MG63 (cell line): ENCODE measurements at places on chromosomes 16 and 17.

- DNase-seq = no peak
Measured at GRCh38 chr17:42541041-42541833, 5.2 kb downstream of the NAGLU start.

DNA sequence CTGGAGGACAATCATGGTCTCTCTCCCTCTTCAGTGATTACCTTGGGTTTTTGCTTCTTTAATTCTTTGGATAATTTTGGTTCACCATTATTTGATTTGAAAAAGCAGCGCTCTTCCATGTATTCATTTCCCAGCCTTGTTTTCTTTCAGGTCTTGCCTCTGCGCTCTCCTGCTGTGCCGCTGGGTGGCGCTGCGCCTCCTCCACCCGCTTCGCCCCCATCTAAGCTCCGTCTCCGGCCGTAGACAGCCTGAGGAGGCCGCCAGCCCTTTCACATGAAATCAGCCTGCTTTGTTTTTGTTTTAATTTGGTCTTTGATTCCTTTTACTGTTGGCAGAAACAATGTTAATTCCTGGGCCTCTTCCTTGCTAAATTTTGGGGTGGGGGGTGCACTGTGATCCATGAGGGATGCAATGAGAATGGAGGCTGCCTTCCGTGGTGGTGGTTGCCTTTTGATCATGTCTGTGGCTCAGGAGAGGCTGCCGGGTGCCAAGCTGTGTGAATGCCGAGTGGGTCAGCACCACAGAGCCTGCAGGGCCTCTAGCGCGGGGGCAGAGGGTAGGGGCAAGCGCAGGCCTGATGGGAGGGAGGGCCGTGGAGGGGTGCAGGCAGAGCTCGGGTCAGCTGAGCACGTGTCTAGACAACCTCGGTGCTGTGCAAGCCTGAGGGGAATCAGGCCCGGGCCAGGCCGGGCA is 64.1 kb downstream of the PLD6 start:
- DNase-seq = no peak

DNA sequence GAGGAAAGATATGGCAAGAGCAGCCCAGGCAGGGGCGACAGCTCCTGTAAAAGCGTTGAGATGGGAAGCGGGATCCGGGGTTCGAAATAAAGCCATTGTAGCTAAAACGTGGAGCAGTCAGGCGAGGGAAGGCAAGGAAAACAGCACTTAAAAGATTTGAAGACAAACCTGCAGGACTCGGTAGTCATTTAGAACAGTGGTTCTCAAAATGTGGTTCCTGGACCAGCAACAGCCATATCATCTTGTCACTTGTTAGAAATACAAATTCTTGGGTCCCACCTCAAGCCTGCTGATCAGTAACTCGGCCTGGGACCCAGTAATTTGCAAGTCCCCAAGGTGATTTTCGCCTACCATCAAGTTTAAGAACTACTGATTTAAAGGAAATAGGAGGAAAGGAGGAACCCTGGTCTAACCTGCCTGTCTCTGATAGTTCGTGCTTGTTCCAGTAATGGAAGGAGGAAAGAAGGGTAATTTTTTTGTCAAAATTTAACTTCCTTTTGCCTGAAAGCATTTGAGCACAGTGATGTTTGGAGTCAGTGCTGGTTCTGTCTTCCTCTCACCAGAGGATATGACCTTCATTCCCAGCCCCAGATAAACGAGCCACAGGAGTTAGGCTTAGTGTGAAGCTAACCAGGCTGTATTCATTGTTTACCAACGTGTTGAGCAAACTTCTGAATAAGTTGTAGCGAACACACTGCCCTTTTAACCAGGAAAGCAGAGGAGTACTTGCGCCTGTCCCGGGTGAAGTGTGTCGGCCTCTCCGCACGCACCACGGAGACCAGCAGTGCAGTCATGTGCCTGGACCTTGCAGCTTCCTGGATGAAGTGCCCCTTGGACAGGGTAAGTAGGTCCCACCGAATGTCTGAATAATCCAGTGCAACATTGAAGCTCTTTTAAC is 1.1 kb downstream of the ORC6 start:
- DNase-seq = peak; percentile 36

GRCh38 chr16:84426804-84427203 is 58.5 kb downstream of the ATP2C2 start:
- no peak for DNase-seq

DNA sequence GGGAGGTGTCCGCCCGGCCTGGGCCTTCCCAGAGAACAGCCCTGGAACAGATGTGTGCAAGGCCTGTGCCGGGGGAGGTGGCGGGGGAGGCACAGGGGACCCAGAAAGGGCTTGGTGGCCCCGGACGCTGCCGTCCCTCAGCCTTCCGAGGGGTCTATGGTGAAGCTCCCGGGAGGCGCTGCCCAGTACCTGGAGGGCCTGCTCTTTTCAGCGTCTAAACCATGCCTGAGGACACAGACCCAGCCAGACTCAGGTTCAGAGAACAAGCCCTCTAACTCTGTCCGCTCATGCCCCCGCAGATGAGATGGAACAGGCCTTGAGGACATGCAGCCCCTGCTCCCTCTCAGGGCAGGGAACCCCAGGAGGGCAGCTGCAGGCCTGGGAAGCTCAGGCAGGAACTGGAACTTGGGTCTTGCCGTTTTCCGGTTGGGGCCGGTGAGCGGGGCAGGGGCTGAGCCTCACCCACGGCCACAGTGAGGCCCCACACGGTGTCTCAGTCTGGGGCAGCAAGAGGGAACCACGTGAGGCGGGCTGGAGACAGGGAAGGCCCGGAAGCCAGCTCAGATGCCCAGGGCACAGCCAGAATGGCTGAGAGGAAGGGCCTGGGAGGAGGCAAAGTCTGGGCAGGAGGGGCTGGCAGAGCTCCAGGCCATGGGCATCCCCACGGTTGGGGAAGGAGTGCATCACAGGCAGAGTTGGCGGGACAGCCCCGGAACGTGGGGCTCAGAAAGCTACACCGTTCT is 12.5 kb downstream of the SLC16A3 start:
- DNase-seq = peak; percentile 92

- peak; percentile 9 for DNase-seq
Measured at GRCh38 chr17:80545499-80545826, 825 bp downstream of the RPTOR start.

DNA sequence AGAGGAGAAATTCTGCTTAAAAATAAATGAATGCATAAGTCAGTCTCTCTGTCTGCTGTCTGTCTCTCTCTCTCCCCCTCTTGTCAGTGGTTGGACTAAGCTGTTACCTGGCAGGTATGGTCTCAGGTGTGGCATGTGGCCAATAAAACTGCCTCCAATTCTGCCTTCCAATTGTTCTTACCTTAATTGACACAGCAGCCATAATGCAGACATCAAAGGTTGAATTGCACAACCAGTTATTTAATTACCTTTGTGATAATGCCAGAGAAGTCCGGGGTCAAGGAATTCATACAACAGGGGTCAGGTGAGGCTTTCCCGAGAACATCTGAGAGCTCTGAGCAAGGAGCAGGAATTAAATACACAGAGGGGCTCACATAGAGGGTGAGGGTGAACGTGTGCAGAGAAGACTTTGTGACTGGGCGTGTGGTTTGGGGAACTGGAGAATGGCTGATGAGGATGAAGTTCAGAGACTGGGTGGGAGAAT is 78.8 kb upstream of the CDYL2 start:
- no peak for DNase-seq

DNA sequence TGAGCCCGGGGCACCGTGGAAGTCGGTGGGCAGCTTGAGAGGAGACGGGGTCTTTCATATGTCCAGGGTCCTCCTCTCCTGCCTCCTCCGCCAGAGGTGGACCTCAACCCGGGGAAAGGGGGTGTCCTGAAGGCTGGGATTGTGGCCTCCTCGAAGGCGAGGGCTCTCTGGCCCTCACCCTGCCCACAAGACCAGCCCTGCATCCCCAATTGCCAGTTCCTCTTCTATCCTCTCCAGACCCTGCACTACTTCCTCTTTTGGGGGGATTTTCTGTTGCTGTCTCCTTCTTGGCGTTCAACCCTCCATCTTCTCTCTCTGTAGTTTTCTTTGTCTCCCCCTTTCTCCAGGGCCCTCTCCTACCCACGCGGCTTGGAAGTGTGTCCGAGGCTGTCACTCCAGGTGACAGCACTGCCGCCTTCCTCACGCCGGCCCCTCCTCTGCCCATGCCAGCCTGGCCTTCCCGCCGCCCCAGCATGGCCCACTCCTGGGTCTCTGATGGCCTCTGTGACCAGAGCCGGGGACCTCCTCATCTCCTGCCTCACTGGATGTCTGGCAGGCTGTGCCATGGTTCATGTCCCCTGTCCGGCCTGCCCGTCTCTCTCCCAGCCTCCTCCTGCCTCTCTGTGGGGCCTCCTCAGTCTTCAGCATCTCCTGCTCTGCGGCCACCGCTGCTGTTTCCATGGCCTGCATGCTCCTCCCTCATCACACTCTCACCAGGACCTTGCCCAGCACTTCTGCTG is 2.4 kb upstream of the ITGAX start:
- no peak for DNase-seq

GRCh38 chr17:81867170-81867990 is 3.8 kb downstream of the ARHGDIA start:
- DNase-seq = peak; percentile 68

- DNase-seq = no peak
Measured at GRCh38 chr17:82907797-82908542, 68.1 kb upstream of the ZNF750 start.

DNA sequence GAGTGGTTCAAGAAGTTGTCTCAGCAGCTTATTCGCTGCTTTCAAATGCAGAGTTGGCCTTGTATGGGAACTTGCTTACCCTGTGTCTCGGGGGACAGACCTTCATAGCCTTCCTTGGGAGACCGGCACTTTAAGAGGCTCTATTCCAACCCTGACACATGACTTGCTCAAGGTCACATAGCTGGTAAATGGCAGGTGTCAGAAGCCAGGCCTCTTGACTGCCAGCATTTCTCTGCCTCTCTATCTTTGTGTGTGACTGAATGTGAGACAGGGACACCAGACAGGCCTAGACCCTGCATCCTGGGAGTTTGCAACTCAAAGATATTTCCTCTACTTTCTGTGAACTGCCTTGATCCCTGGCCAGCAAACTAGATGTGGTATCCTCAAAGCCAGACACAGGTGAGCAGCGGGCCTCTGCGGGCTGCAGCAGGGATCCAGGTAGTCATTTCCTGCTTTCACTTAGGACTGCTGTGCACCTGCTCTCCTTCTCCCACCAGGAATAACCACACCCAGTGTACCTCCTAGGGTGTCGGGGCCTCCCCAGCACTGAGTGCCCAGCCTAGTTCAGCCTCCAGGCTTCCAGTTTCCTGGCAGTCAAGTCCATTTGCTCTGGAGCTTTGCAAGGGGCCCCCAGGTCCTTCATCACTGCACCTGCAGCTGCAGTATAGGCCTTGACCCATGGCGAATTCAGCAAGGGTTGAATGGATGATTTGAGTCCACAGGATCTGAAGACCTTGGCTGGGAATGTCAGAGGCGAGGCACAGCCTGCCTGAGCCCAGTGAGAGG is 116.6 kb upstream of the TNRC6C start:
- DNase-seq = no peak

- DNase-seq = no peak
Measured at GRCh38 chr16:7270006-7270405, 62.6 kb upstream of the RBFOX1 start.

- no peak for DNase-seq
Measured at GRCh38 chr17:20085283-20085845, 76.2 kb downstream of the SPECC1 start.

DNA sequence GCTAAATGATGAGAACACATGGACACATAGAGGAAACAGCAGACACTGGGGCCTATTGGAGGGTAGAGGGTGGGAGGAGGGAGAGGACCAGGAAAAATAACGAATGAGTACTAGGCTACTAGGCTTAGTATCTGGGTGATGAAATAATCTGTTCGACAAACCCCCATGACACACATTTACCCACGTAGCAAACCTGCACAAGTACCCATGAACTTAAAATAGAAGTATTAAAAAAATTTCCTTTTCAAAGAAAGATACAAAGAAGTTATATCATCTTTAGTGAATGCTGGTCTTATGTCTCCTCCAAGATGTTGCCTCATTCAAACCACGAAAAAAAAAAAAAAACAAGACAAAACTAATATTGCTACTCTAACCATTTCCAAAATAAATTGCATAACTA is 31.7 kb downstream of the MBTD1 start:
- DNase-seq = peak; percentile 3

DNA sequence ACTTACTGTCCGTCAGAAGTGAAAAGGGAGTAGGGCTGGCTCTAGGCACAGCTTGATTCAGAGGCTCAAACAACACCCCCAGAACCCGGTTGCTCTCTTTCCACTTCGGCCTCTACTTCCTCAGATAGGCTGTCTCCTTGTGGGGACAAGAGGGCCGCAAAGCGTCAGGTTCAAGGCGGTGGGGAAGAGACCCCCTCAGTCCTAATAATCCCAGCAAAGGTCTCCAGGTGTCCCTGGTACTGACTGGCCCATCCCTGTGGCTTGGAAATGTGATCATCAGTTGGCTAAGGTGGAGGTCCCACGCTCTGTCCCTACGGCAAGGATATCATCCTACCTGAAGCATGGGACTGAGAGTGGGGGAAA is 26.0 kb downstream of the NGFR start:
- DNase-seq = no peak

- DNase-seq = peak; percentile 56
Measured at GRCh38 chr17:63838631-63839171, 3.8 kb downstream of the SMARCD2 start.

- DNase-seq = no peak
Measured at GRCh38 chr17:79909121-79909520, 69.9 kb upstream of the CBX4 start.

- no peak for DNase-seq
Measured at GRCh38 chr17:81115749-81116464, 49.4 kb upstream of the PVALEF start.

DNA sequence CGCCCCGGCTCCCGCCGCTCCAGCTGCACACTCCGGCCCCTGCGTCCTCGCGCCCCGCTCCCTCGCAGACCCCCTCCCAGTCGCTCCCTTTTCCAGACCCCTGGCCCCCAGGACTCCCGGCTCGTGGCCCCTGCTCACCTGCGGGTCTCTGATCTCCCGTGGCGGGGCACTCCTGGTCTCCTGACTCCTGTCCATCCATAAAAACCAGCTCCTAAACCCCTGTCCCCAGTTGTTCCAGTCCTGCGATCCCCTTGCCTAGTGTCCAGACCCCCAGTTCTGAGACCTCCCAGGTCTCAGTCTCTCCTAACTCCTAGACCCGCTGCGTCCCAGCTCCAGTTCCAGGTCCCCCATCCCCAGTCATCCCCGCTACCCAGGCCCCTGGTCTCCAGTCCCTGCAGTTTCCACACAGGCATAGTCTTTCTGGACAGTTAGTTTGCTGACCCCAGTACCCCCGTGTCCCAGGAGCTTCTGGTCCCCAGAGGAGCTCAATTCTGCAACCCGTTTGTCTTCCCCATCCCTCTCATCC is 379 bp downstream of the SNX29 start:
- no peak for DNase-seq

DNA sequence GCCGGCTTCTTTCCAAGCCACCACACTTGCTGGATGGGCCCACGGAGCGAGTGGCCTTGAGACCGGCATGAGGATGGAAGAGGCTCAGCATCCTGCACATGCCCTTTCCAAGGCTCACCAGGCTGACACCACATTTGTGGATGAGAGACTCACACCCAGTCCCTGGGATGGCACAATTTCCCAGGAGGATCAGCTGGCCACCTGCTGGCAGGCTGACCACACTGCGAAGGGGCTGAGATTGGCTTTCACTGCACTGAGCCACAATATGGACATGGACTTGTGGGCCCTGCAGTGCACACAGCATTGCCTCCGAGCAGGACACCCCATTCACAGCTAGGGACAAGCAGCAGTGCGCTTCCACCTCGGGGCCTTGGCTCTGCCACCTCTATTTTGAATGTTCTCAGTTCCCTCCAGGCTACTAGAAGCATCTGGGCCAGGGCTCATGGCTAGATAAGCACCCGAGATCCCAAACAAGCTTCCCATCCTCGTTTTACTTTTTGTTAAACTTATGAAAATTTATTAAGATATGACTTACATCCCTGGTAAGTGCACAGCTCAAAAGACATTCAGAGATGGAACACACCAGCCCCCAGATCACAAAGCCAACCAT is 25.3 kb upstream of the KSR1 start:
- peak; percentile 52 for DNase-seq

- DNase-seq = no peak
Measured at GRCh38 chr17:72452286-72453173, 331.7 kb downstream of the SOX9 start.
